Psoas muscle (tissue), 8 donors: ENCODE measurements at places on chromosomes 2 and 18. TPM values are rescaled to one million over a fixed set of nuclear protein-coding genes. Genes with fewer than 3 reads are reported as not detected.
A peak's percentile ranks its signal among the peaks of the same experiment; 100 is the strongest.

GRCh38 chr2:105761931-105762515 lies 17.3 kb downstream of the NCK2 start:
- DNase-seq = no peak

Gene SLC39A6
- total RNA-seq = 12.1 TPM

DNA sequence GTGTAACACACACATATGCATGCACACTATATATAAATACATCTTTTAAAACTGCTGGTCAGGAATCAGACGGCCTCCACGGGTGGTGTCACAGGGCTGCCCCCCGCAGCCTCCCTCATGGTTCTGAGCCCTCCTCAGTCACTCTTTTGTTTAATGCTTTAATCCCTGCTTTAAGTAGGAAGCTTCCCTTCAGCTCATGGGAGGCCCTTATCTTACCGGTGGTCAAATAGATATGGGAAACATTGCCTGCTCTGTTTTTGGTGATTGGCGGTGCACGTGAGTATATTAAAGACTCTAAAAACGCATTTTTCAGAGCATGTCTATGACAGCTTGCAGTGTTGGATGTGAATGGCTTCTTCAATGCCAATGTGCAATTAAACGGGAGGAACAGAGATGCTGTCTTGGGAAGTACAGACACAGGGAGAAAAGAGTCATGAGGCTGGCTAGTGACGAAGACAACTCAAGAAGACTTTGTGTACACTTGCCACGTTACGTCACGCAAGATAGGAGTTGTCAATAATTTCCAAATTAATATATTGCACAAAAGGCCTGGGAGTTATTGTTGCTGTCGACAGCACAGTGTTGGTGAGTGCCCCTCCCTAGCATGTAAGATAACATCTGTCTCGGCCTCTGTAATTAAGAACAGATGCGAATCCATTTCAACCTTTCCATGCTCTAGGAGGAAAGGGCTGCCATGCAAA lies 23.3 kb downstream of the GNLY start:
- DNase-seq = peak; percentile 22

DNA sequence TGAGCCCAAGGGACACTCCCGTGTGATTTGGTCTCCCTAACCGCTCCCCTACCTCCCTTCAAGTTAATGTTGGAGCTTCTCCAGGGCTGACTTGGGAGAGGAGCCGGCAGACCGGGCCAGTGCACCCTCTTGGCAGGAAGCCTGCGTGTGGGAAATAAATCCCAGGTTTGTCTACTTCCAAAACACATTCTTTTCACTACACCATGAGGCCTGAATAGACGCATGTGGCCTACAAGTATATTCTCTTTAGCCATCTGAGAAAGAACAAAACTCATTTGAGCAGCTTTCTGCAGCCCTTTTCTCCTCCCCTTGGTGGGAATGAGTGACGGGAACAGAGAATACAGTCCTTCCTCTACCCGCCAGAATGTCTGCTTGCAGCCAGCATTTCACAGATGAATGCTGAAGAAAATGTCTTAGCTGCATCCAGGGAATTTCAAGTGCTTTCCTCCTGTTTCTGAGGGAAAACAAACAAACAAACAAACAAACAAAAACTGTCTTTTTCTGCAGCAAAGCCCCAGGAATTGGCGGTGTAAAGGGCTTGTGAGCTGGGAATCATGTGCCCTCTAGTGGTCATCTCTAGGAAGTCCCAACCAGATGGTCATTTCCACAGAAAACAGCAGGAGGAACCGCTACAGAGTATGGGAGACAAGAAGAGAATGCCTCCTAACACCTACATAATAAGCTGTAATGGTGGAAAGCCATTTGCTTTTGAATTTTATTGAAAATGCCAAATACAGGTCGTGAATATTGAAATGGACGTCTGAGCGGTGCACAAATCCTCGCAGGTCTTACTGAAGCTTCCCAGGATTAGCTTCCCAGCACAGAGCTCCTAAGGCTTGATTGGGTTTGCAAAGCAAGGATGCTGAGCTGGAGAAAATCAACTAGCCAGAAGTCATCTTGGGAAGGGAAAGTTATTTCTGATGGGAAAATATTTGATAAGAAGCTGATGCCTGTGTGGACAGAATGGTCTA lies 41.2 kb upstream of the DAPL1 start:
- no peak for DNase-seq

Gene UGT1A8
- total RNA-seq = not detected

DNA sequence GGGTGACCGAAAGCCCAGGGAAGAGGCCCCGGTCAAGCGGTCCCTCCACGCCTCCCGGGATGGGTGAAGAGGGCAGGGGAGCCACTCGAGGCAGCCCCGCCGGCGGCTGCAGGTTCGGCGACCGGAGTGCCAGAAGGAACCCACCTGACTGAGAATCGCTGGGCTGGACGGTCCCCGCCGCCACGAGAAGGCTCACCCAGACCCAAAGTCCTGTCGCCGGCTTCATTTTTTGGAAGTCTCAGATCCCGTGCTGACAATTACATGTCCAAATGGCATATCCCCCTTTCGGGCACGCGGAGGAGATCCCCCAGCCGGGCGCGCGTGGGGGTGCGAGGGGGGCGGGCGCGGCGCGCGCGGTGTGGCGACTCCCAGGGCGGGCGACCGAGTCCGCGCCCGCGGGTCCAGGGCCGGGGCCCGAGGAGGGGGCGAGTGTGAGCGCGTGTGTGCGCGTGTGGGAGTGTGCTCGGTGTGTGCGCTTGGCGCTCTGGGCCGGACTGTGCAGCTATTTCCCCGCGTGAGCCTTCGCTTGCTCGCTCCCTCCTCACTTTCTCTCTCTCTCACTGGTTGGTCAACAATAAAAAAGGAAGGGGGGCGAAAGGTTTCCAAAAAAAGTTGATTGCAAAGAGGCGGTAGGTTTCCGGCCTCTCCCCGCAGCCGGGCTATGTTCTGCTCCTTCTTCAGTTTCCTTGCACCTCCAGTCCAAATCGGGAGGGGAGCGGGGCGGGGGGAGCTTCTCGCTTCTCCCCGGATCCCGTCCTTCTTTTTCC lies at the start of gene ERBB4:
TSS of gene ERBB4 (minus strand) at position 498 of the 767 bp plus-strand sequence. CDS start at position 226, 272 bp downstream.
- DNase-seq = peak; percentile 63

Gene FHOD3
- total RNA-seq = 20.2 TPM

GRCh38 chr2:165402162-165402561 lies 67.3 kb upstream of the CSRNP3 start:
- DNase-seq = no peak

Gene SCN7A
- total RNA-seq = 2.5 TPM

DNA sequence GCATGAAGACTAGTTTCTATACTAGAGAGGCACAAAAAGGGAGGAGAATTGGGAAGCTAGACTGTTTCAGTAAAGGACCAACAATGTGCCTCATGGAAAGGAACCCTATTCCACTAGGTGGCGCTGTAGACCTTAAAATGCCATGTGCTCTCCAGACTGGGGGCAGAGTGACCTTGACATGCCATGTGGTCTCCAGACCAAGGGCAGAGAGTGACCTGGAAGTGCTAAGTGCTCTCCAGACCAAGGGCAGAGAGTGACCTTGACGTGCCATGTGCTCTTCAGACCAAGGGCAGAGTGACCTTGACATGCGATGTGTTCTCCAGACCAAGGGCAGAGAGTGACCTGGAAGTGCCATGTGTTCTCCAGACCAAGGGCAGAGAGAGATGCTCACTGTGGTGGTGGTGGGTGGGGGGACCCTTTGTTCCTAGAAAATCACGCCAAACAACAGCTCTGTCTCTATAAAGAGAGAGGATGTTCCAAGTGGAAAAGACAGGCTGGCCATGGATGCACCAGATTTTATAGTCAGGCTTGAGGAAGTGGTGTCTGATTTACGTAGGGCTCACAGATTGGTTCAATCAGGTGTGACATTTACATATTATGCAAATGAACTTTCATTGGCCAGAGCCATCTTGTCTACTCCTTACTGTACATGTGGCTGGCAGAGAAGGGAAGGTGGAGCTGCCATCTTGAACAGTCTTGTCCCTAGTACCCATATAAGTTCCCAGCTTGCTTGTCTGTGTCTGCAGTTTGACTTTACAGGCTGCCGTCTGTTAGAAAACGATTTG lies 344.0 kb upstream of the DDX18 start:
- DNase-seq = no peak

- DNase-seq = no peak
Measured at GRCh38 chr2:173898996-173899395, 66.2 kb downstream of the SP3 start.

- DNase-seq = no peak
Measured at GRCh38 chr2:10389573-10389972, 58.6 kb downstream of the ODC1 start.

DNA sequence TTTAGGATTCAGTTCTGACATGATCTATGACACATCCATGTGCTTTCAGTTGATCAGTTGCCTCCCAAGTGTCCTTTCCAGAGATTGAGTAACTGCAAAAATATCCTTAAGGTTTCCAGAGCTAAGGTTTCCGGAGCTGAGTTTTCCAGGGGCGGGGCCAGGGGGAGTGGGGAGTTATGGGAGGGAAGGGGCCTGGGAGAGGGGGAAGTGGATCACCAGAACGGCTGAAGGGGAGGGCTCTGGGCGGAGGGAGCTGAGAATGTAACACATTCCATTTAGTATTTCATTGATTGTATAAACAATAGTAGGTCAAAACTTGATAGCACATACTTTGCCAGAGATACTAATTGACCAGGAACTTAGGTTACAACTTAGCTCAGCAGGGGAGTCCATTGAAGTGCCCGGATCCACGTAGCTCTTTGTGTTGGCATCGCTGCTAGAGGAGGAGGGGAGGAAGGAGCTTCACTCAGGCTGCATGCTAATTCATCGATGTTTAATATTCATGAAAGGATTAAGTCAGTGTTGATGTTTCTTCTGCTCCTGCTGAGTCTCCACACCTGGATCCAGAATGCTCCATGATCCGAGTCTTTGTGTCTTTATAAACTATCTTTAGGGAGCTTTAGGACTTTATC lies 289.8 kb downstream of the ALPK2 start:
- no peak for DNase-seq

DNA sequence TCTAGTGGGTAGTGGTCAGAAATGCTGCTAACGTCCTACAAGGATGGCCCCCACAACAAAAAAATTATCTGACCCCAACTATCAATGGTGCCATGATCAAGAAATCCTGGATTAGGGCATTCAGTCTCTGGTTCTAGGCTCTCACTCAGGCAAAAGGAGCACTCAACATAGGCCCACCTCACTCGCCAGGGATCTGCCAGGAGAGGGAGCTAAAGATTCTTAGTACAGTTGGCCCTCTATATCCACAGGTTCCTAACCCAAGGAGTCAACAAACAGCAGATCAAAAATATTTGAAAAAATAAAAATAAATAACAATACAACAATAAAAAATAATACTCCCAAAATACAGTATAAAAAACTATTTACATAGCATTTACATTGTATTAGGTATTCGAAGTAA lies 10.0 kb downstream of the SLC4A5 start:
- no peak for DNase-seq
